NCI-H146 (cell line): ENCODE measurements at places on chromosomes 5 and 9.

GRCh38 chr5:137209232-137209809 lies 289.8 kb downstream of the SPOCK1 start:
- DNase-seq = no peak

DNA sequence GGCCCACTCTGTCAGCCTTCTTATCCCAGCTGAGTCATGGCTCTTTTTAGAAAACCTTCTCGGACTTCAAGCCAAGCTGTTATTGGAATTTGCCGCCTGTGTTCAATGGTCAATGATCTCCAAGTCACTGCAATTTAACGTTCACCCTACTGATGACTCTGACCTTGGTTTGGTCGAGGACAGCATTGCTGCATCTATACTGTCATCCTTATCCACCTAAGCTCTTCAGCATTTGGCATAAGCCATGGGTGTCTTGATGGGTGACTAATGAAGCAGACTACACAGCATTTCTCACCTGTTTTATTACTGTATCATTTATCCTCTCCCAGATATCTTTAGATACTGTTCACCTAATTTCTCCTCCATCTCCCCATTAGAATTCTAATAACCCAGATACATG lies 5.6 kb upstream of the HSPB3 start:
- no peak for DNase-seq

DNA sequence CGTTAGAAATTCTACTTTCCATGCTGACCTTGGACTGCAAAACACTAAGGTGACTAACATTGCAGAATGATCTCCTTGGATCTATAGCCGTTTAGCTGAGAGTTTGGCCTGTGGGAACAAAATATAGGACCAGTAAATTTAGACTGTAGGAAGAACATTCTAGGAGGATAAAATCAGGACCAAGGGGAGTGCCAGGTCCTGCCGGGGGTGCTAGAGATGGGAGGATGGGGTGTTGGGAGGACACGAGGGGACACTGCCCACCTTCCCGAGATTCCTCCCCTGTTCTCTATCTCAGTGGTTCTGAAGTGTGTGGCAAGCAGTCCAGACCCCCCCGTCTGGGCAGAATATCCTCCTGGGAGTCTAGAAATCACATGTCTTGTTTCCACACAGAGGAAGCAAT lies 445.2 kb downstream of the ZSWIM6 start:
- DNase-seq = no peak

- no peak for DNase-seq
Measured at GRCh38 chr5:139381837-139382761, 998 bp downstream of the SLC23A1 start.

DNA sequence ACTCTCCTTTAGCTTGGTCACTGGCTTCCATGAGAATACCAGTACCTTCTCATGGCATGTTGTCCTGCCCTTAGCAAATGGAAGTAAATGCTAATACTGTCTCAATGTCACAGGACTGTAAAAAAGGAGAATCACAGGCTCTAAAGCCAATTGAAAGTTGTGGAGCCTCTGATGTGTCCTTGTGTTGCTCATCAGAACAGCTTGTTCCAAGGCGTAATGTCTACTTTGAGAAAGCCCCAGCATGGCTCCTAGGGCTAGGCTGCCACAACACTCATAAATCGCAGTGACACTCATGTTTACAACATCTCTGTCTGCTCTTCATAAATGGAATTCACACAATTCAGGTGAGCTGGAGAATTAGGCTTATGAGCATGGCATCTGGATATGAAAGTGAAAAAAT lies 94.9 kb downstream of the ACTL7B start:
- DNase-seq = peak; percentile 16

GRCh38 chr9:22208846-22209585 lies 199.9 kb upstream of the CDKN2B start:
- DNase-seq = no peak

DNA sequence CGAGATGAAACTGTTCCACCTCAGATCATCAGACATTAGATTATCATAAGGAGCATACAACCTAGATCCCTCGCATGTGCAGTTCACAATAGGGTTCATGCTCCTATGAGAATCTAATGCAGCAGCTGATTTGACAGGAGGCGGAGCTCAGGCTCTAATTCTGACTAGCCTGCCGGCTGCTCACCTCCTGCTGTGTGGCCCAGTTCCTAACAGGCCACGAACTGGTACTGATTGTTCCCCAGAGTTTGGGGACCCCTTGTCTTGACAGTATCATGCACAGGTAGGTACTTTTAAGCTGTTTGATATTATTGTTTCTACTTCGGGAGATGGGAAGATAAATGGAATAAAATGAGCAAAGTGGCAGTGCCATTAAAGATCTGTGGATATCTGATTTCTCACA lies 66.9 kb downstream of the ZCCHC7 start:
- DNase-seq = no peak

- no peak for DNase-seq
Measured at GRCh38 chr5:91175708-91176107, 207.4 kb downstream of the ARRDC3 start.

DNA sequence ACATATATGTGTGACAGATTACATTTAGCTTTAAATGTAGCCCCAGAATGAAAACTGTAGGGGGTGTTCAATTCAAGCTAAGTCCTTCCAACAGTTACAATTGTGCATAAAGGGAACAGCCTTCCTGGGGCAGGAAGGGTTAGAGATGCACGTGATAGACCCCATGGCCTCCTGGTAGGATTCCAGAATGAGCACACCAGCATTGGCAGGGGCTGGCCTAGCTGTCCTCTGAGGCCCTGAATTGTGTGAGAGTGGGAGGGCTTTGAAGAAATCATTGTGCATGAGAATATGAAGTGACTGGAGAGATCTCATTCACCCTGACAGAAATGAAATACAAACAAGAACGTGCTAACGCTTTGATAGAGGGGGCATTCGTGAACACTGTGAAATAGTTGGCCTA lies 663.8 kb upstream of the KLF4 start:
- no peak for DNase-seq

DNA sequence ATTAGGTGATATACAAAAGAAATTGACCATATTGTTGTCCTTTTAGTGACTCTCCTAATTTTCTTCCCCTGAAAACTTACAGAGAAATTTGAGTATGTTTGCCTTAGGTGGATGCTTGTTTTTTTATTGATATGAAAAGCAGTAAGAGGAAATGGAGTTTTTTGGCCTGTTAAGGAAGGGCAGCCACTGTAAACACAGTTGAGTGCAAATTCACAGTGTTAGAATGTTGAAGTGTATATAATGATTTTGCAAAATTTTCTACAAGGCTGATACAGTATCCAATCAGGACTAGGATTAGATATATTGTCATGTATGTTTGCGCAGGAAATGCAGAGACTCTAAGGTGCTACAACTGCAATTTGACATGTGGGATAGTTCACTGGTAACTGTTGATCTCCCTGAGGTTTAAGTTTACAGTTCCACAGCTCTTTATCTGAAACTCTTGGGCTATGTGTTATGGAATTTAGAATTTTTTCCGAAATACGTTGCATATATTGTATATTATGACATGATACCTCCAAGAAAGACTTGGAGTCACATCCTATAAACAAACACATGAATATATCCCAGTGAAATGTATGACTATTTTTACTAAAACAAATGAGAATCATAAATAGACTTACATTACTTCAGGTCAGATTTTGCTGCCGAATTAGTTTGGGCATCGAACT lies 62.5 kb downstream of the FXN start:
- no peak for DNase-seq

DNA sequence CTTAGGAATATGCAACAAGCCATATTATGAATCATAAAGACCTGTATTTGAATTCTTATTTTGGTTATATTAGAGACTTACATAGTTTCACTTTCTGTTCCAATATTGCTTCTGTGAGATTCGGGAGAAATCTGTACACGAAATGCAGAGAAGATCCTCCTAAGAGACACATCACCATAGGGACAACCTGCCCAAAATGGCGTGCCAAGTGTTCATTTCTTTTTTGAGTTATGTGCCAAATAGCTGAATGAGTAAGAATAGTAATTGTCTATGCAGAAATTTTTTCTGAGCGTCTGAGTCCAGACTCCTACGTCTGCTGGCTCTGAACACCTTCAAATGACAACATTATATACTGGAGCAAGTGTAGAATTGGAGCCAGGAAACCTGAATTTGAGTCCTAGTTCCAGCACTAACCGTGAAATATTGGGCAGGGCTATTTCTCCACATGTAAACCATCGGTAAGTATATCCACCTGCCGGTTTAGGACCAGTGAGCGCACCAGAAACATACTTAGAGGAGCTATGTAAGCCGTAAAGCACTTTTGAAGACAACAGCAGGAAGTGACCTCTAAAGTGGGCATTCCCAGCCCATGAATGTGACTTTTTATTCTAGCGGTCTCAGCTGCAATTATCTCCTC lies 163.9 kb upstream of the DMRT1 start:
- no peak for DNase-seq

- no peak for DNase-seq
Measured at GRCh38 chr5:23164971-23165370, 311.8 kb upstream of the CDH12 start.

DNA sequence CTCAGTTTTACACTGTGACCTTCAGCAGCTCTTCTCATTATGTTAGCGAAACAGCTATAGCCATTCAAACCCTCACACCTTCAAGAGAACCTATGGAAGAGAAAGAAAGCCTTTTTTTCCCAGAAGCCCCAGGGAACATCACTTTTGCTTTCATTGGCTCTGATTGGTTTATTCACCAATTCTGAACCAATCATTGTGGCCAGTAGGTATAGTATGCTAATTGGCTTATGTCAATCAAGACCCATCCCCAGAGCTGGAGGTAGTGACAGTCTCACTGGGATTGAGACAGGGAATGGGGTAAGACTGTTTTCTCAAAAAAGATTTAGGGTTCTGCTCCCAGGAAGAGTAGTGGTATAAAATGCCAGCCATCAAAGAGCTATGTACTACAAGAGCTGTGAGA lies 74.1 kb upstream of the FSD1L start:
- DNase-seq = no peak

- DNase-seq = no peak
Measured at GRCh38 chr5:53397141-53397757, 83.2 kb upstream of the FST start.

DNA sequence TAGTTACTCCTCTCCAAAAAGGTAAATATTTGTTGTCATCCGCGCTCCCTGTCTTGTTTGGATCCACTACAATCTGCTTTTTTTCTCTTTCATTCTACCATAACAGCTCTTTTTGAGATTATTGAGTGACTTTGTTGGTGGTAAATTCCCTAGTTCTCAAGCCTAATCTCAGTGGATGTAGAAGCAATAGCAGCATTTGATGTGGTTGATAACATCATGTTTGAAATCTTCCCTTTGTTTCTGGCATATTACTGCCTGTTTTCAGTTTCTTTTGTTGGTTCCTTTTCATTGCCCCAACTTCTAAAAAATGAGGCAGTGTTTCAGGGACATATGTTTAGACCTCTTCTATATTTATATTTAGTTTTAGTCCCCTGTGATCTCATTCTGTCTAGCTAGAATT lies 8.9 kb downstream of the CDC42SE2 start:
- DNase-seq = no peak

DNA sequence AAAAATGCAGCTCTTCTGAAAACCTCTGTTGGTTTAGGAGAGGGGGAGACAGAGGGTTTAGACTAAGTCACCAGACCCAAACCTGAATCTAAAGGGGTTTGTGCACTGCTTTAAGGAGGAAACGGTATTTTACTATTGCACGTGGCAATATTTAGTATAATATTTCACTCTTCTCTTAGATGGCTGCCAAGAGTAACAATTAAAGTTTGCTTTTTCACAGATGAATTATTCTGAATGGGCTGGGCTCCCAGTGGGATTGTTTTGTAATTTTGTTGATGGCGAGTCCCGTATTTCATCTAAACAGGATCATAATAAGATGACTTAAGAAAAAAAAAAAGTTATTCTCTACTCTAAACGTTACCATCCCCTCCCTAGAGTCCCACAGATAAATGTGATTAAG lies 245.4 kb downstream of the PCSK5 start:
- DNase-seq = no peak

DNA sequence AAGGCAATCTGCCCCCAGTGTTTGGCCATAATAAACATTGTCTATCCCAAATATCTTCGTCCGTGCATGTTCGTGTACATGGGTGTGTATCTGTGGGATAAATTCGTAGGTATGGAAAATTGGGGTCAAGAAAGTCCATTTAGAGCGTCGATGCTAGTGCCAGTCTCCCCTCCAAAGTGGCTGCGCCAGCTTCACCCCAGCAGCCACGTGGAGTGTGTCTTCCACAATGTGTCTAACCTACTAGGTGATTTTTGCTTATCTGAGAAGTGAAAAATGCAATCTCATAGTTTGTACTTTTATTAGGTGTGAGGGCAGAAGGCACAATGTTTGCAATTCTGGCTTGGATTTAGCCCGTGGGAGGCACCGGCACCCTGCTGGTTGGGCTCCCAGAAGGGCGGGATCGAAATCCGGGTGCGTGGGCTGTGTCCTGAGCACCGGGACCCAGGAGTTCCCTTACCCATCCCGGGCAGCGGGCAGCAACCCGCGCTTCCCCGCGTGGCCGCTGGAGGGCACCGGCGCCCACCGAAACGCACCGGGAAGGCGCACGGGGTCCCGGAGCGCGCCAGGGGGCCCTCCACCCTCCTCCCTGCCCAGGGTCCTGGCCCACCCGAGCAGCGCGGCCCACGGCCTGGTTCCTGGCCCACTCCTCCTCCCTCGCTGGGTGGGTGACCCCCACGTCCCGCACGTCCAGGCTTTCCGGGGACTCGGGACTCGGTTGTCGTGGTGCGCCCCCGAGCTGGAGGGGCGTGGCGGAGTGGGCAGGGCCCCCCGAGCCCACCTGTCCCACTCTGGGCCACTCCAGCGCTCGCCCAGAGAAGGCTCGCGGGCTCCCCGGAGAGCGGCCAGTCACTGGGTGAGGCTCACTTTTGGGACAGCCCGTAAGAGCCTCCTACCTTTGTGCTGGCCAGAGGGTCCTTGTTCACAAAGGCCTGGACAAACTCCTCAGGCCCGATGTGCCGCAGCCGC lies 55.4 kb upstream of the RNF130 start:
- DNase-seq = no peak

DNA sequence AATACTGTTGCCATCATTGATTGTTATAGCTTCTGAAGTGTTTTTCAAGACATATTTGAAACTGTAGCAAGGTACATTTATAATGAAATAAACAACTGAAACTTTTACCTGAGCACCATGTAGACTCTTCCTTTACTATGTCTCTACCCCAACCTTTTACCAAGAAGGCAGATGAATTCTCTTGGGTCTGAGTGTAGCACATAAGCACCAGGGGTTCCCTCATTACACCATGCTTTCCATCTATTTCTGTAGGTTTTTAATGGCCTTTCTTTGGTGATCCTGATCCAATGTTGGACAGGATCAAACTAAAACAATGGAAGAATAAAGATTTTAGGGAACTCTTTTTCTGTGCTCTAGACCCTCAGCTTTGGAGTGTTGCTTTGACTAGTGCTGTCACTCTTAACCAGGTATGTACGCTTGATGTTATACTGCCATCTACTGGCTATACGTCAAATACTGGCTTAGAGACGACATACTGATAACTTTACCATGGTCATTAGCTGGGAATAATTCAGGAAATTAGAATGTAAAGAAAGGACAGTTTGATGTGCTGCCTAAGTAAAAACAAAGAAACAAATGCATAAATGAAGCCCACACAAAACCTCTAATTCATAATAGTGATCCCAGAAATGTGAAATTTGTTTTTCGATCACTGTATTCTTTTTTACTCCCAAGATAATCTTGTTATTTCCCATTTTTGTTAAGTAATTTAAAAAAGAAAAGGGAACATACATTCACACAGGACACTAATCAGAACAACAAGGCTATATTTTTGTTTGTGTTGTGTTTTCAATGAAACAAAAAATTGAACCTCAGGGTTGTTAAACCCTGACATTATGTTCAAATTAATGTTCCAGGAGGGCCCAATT lies 30.7 kb downstream of the IFNW1 start:
- DNase-seq = peak; percentile 66
